ENCODE measurements at places on chromosomes 16 and 17.

- DNase-seq = no peak
Measured at GRCh38 chr16:85503679-85504231, 109.4 kb upstream of the GSE1 start.

DNA sequence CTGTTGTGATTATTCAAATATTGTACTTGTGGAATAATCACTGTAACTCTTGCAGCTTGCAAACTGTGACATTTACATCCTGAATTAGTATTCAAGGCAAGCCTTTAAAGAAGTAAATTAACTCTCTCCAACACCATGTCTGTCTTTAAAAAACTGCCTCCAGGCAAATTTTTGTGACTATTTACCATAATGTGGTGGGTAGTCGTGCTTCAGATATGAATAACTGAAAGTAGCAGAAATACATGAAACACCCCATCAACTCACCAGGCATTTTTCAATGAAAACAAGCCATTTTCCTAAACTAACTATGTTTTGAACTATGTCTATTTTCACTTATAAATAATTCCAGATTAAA, 217.4 kb upstream of the PSMD7 start:
- no peak for DNase-seq

DNA sequence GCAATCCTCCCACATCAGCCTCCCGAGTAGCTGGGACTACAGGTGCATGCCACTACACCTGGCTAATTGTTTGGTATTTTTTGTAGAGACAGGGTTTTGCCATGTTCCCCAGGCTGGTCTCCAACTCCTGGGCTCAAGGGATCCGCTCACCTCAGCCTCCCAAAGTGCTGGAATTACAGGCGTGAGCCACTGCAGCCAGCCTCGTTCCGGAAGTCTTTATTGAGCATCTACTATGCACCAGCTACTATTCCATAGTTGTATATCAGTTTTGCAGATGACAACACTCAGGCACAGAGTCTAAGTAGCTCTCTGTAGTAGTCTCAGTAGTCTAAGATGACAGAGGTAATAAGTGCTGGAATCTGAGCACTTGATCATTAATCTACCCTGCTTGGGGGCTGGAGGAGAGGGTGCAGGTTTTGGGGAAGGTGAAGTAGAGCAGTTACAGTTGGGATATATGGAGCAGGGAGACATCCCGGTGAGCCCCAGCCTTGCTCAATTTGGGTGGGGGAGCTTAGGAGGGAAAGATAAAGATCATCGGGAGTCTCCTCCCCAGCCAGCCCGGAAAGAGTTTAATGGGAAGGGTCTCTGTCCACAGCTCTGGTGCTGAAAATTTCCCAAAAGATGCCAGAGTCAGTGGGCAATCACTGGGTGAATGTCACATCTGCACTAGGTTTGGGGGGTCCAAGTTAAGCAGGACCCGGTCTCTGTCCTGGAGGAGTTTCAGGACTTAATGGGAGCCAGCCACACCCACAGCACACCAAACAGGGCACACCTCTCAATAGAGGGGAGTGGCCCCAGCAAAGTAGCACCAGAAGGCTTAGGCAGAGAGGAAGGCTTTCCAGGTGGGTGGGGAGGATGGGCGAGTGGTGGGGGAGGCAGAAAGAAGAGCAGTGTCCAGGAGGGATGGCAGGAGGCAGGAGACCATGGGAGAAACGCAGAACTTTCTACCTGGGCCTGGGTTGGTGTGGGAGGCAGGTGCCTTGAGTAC, 1.7 kb downstream of the OTOP3 start:
- no peak for DNase-seq

- DNase-seq = no peak
Measured at GRCh38 chr17:11900041-11900476, 97.2 kb downstream of the ZNF18 start.

DNA sequence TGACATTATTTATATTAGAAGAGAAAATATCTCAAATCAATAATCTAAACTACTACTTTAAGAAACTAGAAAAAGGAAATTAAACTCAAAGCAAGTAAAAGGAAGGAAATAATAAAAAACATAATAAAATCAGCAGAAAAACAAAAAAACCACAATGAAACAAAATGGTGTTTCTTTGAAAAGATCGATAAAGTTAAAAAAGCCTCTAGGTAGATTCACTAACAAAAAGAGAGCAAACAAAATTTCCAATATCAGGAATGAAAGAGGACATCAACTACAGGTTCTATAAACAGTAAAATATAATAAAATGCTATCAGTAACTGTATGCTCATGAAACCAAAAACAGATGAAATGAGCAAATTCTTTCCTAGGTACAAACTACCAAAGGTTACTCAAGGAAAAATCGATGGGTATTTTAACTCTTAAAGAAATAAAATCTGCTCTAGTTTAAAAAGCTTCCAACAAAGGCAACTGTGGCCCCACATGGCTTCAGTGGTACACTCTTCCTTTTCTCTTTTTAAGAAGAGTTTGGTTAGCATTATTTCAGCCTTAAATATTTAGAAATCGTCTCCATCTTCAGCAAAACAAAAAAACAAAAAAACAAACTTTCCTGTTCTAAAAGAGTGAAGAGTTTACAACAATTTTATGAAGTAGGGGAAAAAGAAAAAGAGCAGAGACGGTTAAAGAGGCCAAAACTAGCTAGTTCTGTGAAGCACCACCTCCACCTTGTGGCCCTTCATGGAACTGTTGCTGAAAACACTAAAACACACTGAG, 102.2 kb downstream of the TRIM37 start:
- no peak for DNase-seq

GRCh38 chr17:45950888-45951287, 48.2 kb upstream of the STH start:
- no peak for DNase-seq

DNA sequence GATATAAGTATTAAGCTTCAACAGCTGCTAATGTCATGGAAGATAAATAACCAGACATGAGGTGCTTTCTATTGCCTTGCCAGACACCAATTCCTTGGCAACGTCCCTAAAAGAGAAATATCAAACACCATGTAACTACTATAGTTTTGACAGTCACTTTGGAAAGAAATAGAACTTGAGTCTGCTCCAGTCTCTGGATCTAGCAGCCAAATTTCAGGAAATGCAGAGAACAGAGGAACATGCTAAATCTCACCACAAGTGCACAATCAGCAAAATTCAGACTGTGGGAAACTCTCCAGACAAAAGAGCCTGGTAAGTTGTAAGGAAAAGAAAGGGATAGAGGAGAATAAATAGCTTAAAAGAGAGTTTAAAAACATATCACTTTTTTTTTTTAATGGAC, 28.4 kb upstream of the TANC2 start:
- no peak for DNase-seq

GRCh38 chr17:77569846-77570564, 388.5 kb upstream of the TNRC6C start:
- DNase-seq = no peak

DNA sequence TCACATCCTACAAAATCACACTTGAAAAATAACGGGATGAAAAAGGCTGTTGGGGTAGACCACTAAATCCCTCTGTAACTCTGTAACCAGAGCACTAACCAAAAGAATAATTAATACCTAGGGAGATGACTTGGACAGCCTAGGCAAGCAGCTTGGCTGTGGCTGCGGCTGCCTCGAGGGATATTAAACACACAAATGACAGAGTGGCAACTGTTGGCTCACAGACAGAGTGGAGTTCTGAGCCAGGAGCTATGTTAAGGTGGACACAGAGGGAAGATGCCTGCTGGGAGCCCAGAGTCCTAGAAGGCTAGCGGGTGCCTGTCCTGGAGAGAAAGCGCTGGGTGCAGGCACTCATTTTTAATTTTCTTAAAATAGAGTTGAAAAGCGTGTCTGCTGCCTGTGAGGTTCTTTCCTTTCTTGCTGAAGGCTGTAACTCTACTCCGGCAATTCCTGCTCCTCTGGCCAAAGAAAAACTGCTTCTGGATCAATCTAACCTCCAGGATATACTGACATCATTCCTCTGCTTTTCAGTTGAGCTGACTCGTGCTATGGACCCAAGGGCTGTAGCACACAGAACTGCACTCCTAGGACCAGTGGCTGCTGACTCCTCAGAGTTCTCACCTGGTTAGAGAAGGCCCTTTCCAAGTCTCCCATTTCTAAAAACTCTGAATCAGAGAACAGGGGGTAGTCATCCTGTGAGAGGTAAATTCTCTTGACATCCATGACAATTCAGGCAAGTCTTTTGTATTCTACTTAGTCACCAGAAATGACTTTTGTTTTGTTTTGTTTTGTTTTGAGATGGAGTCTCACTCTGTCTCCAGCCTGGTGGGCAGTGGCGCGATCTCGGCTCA, 147.9 kb downstream of the STX8 start:
- no peak for DNase-seq

- no peak for DNase-seq
Measured at GRCh38 chr17:44501866-44502375, 1.3 kb downstream of the GPATCH8 start.

- DNase-seq = no peak
Measured at GRCh38 chr17:4856271-4856936, 23.3 kb downstream of the MINK1 start.

- DNase-seq = no peak
Measured at GRCh38 chr17:57913575-57914272, 41.5 kb downstream of the CUEDC1 start.

DNA sequence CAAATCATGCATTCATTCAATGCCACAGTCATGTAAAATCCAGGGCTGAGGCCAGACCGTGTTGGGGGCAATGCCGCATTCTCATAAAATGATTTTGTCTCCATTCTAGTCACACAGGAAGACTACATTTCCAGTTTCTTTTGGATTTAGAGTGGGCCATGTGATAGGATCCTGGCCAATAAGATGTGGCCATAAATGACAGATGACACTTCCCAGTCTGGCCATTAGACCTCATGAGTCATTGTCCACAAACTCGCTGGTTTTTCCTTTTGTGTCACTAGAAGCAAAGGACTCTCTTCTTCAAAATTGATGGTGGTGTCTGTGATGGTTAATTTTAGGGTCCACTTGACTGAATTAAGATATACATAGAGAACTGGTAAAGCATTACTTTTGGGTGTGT, 352.3 kb downstream of the UTP18 start:
- no peak for DNase-seq

DNA sequence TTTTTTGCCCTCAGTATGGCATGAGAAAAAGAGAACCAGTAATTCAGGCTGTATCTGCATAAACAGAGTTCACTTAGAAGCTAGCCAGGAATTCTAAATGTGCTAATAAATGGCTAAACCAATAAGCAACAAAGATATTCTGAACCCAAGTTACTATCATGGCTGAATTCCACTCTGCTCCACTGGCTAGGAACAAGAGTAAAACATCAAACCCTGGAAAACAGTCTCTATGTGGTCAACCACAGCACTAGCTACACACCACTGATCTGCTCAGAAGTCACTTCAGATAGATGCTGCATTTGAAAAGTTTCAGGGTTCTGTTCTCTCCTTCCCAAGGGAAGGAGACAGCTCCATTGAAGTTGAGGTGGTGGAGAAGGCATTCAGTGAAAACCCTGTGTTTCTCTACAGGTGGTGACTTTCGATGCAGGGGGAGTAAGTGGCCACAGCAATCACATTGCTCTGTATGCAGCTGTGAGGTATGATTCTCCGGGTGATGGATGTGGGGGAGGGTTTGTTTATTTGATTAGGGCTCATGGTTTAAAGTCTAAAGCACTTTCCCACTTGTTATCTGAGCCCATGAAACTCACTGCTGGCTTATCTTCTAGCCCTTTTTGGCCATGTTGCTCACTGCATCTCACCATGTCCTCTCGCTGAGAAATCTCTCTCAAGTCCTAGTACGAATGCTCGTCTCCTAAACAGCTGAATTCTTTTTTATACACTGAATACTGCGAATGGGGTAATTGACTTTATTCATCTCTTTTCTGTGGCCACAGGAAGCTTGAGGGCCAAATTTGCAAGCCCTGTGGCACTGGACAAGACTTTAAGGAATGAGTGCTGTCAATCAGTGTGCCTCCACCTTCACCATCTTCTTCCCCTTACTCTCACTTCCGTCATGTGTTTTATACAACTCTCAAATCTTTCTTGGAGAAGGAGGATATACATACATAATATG, 39.9 kb downstream of the CENPV start:
- no peak for DNase-seq

- DNase-seq = peak; percentile 51
Measured at GRCh38 chr16:66894948-66895688, 14.8 kb downstream of the PDP2 start.

- DNase-seq = no peak
Measured at GRCh38 chr16:81148277-81148676, 52.1 kb upstream of the GCSH start.

DNA sequence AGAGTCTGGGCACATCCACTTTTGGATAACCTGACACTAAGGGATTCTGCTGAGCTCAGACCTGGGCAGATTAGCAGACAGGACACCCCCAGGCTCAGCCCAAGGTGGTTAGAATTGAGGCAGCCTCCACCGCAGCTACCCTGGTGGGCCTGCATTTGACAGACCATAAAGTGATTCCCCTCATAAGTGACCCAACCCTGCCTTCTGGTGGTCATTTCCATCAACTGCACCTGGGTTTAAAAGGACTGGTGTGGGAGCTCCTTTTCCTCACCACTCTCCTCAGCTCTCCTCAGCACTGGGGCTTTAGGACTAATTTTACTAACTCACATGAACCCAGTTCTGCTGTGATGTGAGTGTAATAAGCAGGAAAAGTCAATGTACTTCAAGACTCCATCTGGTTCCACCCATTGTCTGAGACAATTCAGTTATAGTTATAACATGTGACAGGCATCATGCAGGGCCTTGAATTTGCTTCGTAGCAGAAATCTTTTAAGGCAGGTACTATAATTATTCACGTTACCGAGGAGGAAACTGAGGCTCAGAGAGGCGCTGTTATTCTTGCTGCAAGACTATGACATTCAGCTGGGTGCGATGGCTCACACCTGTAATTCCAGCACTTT, 42.5 kb downstream of the MYH3 start:
- DNase-seq = no peak

DNA sequence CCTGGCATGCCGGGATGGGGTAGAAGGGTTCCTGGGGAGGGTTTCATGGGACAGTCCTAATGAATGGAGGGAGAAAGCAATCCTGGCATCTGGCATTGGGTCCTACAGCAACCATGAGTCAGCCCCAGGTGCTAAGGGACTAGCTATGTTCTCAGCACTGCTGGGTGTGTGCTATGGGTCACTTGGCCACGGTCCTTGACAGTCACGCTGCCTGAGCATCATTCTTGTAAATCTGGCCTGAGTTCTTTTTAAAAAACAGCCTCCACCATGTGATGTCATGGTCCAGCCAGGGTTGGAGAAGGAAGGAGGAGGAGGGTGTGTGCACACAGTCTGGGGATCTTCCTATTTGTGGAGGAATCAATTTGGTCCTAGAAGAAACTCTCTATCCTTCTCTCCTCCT, 6.2 kb upstream of the RAMP2 start:
- DNase-seq = no peak

- no peak for DNase-seq
Measured at GRCh38 chr16:57138281-57138935, 46.0 kb downstream of the CPNE2 start.
